Stimulated activated CD8-positive, alpha-beta memory T cell treated with anti-CD3 and anti-CD28 coated beads, Interleukin-12 subunit alpha, Interleukin-12 subunit beta, amount 100 ng/mL, for 4 hours (primary cell): ENCODE measurements at places on chromosomes 5 and 9.

- no peak for DNase-seq
These were observed 157.6 kb downstream of the SLC12A2 start for GRCh38 chr5:128241051-128241695.

GRCh38 chr9:88803546-88804253, 187.6 kb upstream of the S1PR3 start:
- no peak for DNase-seq

DNA sequence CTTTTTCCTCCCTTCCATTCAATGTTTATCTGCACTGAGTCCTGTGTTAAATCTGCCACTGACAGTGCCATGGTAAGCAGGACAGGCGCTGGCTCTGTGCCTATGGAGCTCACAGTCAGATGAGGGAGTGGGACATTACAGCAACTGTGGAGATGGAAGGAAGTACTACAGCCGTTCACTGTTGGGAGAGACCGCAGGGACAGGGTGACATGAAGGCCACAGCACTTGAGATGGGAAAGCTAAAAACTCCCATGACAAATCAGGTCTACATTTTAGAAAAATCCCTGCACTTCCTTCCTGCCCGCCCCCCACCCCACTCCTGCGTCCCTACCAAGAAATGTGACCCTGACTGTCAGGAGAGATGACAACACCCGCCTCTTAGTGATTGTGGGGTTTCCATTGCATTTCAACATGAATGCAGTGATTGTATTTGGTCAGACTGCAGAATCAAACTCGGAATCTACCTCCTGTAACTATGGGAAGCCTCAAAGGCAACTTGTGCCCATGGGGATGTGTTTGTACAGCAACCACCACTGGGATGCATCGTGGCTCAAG, 56.4 kb downstream of the GTF3C4 start:
- no peak for DNase-seq

GRCh38 chr5:145803112-145804004, 31.8 kb downstream of the PRELID2 start:
- DNase-seq, result no peak

- DNase-seq, result no peak
These were observed 2.9 kb upstream of the MYOZ3 start for GRCh38 chr5:150658121-150658520.

GRCh38 chr9:116737152-116737546, 50.0 kb downstream of the TRIM32 start:
- no peak for DNase-seq

GRCh38 chr5:149940077-149940574, 4.5 kb downstream of the PDE6A start:
- no peak for DNase-seq

DNA sequence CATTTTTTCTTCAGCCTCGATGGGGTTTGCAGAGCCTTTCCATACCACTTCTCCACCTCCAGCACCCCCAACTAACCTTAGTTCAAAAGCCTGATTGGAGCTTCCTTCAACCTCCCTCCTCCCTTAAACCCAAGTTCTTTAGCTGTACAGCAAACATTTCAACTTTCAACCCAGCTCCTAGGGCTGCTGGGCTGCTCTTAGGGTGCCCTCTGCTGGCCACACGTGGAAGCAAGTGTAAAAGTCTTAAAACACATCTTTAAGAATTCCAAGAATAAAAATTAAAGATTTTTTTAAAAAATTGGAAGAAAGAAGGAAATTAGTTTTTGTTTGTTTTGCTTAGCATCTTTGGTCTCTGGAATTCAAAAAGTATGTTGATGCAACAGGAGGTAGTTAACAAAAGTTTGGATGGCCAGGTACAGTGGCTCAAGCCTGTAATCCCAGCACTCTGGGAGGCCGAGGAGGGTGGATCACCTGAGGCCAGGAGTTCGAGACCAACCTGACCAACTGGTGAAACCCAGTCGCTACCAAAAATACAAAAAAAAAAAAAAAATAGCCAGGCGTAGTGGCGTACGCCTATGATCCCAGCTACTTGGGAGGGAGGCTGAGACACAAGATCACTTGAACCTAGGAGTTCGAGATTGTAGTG, 15.5 kb upstream of the HSD17B3 start:
- no peak for DNase-seq

- DNase-seq, result no peak
These were observed 98.4 kb upstream of the ERCC6L2 start for GRCh38 chr9:95777136-95777535.

DNA sequence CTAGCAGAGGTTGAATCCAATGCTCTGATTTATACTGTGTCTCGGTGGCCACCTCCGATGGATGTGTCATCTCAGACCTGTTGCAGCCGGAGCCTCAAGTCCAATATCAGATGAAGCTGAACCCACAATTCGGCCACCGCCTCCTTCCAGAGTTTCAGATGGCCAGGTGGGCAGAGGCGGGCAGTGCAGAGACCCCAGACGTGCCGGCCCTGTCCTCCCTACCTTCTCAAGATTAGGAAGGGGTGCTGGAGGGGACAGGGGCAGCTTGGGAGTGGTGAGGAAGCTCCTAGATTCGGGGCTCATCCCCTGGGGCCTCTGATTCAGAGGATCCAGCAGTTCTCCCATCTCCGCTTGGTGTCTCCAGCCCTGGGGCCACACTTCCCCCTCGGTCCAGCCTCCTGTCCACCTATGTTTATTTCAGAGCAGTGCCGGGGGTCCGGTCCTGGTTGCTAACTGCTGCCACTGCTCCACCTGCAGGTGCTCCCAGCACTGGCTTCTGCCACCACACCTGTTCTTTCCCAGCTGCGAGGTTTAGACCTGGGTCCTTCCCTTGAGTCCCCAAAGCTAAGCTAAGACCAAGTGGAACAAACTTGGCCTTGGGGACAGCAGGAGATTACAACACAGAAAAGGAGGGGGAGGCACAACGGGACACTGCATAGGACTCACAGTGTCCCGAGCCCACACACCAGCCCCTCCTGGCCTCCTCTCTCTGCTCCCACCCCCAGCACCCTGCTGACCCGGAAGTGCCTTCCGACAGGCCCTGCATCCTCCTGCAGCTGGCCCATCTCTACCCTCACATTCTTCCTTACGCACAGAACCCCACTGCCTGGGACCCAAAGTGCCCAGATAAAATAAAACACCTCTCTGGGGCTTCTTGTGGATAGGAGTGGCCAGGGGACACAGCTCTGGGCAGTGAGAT, 81.6 kb downstream of the NTNG2 start:
- DNase-seq, result no peak

- no peak for DNase-seq
These were observed 14.8 kb upstream of the CTSV start for GRCh38 chr9:97053717-97054116.

GRCh38 chr9:135416664-135417290, 62.8 kb upstream of the PPP1R26 start:
- no peak for DNase-seq

DNA sequence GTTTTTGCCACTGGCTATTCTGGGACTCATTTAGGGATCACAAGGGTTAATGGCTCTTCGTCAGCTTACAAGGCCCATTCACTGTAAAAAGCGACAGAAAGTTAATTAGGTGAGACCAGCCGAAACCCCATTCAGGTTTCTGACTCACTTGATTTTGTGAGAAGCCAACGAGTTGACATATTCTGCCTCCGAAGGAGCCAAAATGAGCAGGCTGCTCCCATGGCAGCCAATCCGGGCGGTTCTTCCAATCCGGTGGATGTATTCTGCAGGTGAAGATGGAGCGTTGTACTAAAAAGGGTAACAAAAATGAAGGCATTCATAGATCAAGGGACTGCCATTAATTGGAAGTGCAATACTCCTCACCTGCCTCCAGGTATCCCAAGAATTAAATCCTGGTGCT, 39.7 kb downstream of the DDX31 start:
- DNase-seq, result no peak

- no peak for DNase-seq
These were observed 42.8 kb upstream of the HK3 start for GRCh38 chr5:176941951-176942350.
